HFFc6 (cell line): ENCODE measurements at places on chromosomes 1 and 21.
A peak's percentile ranks its signal among the peaks of the same experiment; 100 is the strongest.

GRCh38 chr21:15028186-15028585, 36.6 kb downstream of the NRIP1 start:
- DNase-seq = no peak

DNA sequence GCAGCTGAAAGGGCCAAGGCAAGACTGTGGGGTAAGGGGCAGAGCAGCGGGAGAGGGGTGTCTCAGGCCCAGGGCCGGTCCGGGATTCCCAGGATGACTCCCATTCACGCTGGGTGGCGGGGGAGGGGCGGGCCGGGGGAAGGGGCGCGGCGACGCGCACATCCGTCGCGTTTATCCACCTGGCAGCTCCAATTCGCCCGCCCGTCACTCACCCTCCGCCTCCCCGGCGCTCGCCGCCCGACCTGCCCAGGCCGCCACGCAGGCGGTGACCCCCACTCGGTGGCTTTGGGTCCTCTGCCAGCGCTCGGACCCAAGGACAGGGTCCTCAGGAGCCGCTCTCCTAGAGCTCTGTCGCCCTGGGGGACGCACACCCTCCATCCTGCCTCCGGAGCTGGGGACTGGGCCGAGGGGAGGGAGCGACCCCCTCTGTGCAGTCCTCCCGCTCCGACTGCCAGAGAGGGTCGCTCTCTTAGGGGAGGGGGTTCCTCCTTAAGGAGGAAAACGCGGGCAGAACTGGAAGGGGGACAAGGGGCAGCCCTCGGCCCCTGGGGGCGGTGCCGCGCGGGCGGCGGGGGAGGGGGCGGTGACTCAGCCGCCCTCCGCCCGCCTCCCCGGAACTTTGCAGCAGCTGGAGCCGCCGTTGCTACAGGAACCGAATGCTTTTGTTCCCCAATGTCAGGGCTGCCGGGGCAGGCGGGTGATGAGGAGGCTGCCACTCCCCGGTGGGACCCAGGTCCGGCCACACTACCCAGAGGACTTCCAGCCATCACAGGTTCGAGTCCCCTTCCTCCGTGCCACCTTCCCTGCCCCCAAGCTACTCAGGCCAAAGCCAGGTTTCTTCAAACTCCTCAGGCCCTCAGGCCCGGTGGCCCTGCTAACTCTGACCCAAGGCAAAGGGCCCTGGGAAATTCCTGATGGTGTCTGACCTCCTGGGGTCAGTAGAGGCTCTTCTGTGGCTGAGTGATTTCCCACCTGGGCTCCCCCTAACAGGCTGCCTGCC, 3.4 kb downstream of the ADGRB2 start:
- DNase-seq = peak; percentile 73

DNA sequence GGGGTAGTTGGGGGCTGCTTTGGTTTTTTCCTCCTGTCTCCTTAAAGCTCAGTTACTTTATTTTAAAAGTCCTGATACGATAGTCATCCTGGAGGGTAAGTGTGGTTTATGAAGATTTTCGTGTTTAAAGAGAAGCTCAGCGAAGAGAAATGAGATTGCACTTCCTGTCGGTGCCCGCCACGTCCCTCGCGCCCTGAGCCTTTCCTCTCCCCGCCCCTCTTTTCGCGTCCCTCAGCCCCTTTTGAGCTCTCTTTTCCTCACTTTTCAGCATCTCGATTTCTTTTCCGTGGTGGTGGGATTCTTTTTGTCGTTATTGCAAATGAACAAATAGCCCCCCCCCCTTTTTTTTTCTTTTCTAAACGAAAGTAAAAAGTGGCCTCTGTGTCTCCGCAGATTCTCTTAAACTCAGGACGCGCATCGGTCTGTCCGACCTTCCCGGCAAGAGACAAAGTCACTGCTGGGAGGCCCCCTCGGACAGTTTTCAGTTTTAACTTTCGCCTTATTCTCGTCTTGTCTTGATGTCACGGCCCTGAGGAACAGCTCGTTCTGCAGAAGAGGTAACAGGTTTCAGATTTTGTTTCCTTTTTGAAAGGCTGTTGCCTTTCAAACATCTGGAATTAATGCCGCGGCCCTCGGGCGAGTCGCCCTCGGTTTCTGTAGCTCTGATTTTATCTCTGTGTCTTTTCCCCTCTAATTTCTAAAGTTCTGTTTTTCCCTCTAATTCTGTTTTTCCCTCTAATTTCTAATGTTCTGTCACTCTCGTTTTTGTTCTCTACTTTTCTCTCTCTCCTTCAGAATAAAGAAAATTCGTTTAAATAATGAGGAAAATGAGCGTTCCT, 1.0 kb upstream of the DMRTA2 start:
- no peak for DNase-seq

DNA sequence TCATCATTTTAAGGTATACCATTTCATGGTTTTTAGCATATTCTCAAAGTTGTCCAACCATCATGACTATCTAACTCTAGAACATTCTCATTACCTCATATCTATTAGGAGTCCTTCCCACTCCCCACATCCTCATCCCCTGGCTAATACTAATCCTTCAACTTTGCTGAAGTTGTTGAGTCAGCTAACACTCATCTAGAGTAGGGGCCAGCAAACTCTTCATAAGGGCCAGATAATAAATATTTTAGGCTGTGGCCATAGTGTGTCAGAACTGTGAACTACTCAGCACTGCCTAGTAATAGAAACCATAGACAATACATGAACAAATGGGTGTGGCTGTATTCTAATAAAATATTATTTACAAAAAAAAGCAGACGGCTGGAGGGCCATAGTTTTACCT, 43.0 kb downstream of the TOR3A start:
- DNase-seq = peak; percentile 66

GRCh38 chr1:26020330-26020768, 1.2 kb upstream of the EXTL1 start:
- DNase-seq = peak; percentile 78

GRCh38 chr1:154703170-154703569, 95.2 kb upstream of the ADAR start:
- DNase-seq = no peak

- DNase-seq = peak; percentile 19
These were observed 29.7 kb downstream of the HEYL start for GRCh38 chr1:39609618-39610331.

GRCh38 chr1:71097428-71097827, 16.6 kb upstream of the ZRANB2 start:
- DNase-seq = no peak

GRCh38 chr1:44539991-44540730, 134.1 kb downstream of the TMEM53 start:
- no peak for DNase-seq

GRCh38 chr1:218656301-218657037, 311.3 kb downstream of the TGFB2 start:
- DNase-seq = no peak

DNA sequence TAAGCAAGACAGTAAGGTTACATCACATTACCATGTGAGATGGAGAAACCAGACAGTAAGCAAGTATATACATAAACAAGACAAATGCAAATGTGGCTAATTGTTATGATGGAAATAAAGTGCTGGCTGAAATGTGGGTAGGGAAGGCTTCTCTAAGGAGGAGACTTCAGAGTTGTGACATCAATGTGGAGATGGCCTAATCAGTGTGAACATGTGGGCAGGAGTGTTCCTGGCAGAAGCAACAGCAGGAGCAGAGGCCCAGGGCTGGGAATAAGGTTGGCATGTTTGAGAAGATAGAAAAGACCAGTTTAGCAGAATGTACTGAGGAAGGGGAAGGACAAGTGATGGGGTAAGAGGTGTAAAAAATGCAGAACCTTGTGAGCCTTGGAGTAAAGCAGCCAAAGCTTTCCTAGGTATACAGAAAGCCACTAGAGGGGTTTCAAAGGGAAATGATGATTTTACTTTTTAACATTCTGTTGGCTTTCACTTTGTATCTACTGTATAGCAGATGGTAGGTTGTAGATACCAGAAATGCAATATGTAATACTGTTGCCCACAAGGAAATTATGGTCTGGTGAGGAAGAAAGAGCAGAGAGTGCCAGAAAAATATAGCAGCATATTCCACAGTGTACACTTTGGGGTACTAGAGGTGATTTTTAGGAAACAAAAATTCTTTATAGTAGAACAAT, 197.4 kb downstream of the FGGY start:
- no peak for DNase-seq

DNA sequence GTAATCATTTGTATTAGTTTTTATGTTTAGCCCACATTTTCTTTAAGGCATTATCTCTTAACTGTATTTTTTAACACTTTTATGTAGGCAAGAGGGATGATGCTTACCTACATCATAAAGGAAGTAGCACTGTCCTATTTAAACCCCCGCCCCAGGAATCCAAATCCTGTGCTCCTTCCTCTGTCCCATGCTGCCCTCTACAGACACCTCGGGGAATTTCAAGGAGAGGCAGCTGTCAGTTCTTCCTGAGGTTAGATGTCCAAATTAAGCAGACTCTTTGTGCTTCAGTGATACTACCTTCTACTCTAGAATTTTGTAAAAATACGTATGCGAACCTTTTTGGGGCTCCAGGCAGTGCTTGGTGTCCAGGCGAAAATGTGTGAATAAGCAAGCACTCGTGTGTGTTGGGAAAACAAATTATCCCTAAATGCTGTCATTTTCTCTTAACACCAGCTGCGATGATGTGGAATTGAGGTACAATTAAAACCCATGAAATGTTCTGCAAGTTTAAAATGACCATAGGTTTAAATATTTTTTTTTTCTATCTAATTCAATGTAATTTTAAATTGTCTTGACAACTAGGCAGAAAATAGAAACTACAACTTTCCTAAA, 19.2 kb downstream of the CRCT1 start:
- peak; percentile 31 for DNase-seq

DNA sequence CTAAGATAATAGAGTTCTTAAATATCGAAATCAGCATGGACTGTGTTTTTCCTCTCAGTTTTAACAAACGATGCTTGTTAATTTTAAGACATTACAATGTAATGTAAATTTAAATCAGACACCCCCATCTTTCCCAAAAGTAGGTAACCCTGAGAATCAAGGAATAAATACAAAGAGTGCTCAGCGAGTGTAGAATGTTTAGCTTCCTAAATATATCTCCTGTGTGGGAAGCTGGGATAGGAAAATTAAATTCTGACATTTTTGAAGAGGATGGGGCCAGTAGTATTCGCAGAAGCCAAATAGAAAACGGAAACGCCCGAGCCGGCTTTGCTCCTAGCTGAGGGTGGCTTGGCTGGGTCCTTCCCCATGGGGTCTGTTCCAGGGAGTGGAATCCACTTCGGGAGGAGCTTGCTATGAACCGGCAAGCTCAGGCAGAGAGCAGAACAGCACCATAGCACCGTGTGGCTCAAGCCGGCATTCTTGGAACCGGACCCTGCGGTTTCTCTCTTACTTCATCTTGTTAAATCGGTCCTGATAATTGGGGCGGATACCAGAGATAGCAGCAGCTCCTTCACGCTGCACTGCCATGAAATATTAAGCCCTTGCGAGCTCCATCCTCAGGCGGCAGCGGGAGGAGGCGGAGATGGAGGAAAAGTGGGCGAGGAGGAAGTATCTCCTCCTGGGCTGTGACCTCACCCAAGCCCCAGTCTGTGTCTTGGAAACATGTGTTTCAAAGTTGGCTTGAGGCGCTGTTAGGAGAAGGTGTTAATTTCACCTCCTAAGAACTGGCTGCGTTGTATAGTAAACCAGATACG, 24.9 kb downstream of the MAP3K7CL start:
- DNase-seq = peak; percentile 64

DNA sequence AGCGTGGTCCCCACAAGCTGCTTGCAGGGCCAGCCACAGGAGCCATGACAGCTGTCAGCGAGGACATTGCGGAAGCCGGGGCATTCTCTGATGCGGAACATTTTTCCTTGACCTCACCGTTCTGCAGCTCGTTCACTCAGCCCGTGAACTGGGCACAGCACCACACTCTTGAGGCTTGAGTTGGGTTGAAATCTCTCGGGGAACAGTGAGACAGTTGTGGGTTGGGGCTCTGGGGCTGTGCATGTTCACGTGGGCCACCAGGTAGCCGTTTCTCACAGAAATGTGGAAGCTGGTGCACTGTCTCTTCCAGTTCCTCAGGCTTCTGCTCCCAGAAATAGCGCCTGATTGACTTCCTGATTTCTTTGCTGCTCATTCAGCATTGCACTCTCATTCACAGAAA, 69.8 kb downstream of the SPSB1 start:
- no peak for DNase-seq

DNA sequence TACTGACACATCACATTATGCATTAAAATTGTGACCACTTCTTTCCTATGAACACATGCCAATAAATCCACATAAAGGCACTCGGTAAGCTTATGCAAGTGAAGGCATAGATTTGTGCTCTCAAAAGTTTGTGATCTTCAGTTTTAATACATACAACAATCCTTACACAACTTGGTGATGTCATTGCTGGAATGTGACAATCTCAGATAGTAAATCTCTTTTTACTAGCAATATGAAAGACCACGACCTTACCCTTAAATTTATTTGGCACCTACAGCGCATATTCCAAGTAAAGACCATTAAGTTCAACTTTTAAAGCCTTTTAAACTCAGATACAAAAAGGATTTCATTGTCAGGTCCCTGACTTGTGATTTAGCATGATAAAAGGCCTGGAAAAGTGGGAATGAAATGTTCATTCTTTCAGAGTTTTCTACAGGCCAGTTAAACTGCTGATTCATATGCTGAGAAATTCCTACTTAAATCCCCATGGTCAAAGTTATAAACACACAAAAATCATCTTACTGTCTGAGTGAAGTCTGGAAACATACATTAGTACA, 157.4 kb downstream of the SIPA1L2 start:
- DNase-seq = peak; percentile 4

GRCh38 chr21:38293765-38294164, 37.0 kb downstream of the KCNJ15 start:
- no peak for DNase-seq

- DNase-seq = no peak
These were observed 66.1 kb upstream of the CXADR start for GRCh38 chr21:17446737-17447136.

DNA sequence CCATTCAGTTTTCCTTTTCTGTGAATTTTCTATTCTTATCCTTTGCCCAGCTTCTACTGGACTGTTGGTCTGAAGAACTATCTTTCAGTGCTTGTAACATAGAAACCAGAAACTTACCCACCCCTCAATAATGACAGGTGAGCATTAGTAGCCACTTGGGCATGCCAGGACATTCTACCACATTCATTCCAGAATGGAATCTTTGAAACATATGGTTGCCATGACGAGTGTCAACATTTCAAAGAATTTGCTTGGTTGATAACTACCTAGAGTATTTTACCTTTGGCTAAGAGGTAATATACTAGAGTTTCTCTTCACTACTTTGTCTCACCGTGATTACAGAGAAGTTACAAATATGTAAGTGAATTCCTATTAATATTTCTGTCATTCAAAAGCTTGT, at the start of gene MROH9:
Gene MROH9, plus strand, starts transcription at position 304 of the 400 bp plus-strand sequence. CDS start 10,023 bp downstream, outside the sequence.
- no peak for DNase-seq

GRCh38 chr1:61334718-61335589, 252.6 kb downstream of the NFIA start:
- DNase-seq = no peak

DNA sequence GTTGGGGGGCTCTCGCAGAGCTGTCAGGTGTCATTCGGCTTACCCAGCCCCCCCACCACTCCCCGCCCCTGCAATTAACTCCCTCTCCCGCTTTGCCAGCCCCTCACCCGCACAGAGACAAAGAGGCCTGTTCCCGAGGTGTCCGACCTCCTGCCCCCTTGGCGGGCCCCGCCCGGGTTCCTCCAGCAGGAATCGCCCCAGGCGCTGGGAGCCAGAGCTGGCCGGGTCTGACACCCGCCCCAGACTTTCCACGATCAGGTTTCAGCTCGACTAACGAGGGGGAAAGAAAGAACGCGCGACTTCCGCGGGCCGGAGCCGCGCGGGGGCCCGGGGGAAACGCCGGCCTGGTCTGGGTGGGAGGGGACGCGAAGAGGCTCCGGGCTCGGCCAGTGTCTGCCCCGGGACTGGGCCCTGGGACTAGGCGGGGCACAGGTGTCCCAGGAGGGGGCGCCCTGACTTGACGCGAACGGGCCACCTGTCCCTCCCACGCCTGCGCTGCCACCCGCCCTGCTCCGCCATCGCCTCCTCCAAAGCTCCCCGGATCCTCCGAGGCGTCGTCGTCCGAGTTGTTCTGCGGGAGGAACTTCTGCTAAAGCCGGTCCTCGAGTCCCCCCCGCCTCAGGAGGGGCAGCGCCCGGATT, 36.4 kb upstream of the HHAT start:
- DNase-seq = peak; percentile 54
